ENCODE measurements at places on chromosomes 16 and 17.

DNA sequence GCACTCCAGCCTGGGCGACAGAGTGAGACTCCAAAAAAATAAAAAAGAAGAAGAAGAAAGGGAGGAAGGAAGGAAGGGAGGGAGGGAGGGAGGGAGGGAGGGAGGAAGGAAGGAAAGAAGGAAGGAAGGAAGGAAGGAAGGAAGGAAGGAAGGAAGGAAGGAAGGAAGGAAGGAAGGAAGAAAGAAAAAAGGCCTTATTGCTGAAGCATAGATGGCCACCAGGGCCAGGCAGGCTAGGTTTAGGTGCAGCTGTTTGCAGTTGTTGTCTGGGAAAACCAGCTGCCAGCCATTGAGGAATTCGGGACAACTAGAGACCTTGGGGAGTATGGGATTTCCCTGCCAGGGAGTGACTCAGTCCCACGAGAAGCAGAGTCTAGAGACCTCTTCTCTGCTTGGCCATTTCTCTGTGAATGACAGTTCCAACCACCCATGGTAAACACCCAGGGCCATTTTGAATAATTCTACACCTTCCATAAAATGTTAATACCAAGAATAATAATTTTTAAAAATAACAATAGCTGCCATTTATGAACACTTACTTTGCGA, 31.0 kb downstream of the SCNN1B start:
- DNase-seq = no peak

GRCh38 chr17:67576471-67577115, 141.1 kb upstream of the NOL11 start:
- DNase-seq = no peak

DNA sequence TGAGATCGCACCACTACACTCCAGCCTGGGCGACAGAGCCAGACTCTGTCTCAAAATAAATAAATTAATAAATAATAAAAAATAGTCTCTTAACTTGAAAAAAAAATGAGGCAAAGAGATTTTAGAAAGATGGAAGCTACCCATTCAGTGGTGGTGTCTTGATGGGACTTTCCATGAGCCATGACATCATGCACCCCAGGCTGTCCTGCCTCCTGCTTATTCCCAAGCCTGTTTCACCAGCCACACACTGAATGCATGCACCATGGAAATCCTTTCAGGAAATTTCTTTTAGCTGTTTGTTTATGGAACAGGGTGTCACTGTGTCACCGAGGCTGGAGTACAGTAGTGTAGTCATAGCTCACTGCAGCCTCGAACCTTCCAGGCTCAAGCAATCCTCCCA, 8.9 kb upstream of the DLX3 start:
- no peak for DNase-seq

DNA sequence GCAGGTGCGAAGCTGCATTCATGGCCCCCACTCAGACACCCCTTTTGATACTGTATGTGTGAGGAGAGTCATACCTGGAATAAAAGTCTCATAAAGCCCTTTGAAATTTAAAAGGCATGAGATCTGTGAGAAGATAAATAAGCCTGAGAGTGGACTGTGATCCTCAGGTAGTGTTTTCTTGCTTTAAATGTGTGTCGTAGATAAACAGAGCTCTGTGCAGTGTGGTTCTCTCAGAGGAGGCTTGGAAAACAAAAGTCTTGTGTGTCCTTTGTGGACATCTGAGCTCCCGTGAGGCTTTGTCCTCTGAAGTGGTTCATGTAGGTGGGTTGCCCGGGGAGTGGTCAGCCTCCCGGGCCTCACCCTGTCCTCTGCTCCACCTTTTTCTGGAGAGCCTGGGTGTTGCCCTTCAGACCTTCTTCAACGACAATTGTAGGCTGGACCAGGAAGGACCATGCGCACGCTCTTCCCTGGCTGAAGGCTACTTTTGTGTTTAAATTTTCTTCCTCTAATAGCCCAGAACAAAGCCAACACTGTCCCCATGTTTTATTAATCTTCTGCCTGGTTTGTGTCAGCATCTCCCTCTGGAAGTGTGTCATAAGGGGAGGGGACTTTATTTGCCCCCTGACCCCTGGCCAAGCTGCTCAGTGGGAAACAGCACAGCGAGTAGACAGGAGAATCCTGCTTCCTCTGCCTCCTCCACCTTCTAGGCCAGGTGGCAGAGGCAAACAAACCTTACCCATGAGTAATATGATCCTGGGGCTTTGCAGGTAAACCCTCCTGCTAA, 151.2 kb downstream of the MSI2 start:
- DNase-seq = no peak

DNA sequence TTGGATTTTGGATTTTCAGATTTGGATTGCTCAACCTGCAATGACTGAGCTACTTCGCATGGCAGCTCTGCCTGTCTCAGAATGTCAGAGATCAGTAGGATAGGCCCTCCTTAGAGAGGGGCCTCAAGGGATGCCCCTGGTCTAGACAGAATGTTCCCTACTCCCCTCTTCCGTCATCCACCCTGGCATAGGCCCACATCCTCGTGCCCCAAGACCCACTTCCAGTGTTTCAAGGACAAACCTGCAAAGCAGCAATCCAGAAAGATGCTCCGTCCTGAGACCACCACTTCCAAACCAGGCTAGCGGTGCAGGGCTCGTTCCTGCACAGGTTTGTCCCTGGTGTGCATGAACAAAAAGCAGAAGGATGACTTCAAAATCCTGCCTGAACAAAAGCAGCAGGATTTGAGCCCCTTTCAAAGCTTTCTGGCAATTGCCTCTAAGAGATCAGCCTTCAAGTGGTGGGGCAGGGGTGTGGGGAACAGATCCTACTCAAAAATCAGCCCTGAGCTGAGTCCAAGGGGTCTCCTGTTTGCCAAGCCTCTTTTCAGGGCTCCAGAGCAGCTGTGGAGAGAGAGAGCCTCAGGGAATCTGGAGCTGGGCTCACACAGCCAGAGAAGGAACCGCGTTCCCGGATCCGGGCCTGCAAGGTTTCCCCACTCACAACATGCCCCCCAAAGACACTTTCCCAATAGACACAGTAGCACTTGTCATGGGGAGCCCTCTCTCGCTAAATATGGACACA, 121.1 kb downstream of the SOCS1 start:
- DNase-seq = no peak

GRCh38 chr16:17657045-17657444, 186.3 kb upstream of the XYLT1 start:
- DNase-seq = no peak

DNA sequence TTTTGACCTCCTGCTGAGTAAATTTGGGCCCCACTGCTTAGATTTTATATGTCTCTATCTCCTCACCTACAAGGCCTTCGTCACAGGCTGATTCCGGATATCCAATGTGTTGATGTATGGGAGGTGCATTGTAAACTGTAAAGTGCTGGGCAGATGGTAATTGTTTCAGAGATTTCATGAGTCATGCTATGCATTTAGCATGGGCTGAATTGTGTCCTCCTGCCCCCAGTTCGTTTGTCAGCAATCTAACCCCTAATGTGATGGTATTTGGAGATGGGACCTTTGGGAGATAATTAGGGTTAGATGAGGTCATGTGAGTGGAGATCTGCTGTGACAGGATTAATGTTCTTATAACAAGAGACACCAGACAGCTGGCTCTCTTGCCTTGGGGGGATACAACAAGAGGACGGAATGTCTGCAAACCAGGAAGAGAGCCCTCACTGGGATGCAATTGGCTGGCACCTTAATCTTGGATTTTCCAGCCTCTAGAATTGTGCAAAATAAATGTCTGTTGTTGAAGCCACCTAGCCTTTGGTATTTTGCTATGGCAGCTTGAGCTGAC, 101.8 kb upstream of the NLRP1 start:
- DNase-seq = no peak

DNA sequence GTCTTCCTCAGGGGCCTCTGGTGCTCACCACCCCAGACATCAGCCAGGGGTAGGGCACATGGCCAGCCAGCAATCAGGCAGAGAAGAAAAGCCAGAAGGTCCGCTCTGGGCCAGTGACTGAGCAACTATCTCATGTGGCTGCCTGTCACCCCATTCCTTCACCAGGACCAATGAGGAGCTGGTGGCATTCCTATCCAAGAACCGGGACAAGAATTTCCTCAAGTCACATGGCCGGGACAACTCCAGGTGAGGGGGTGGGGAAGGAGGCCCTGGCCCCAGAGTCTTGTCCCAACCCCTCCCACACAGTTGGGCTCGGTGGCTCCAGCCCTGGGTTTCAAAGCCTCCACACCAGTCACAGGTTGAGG, 9.4 kb downstream of the XYLT2 start:
- peak; percentile 27 for DNase-seq

DNA sequence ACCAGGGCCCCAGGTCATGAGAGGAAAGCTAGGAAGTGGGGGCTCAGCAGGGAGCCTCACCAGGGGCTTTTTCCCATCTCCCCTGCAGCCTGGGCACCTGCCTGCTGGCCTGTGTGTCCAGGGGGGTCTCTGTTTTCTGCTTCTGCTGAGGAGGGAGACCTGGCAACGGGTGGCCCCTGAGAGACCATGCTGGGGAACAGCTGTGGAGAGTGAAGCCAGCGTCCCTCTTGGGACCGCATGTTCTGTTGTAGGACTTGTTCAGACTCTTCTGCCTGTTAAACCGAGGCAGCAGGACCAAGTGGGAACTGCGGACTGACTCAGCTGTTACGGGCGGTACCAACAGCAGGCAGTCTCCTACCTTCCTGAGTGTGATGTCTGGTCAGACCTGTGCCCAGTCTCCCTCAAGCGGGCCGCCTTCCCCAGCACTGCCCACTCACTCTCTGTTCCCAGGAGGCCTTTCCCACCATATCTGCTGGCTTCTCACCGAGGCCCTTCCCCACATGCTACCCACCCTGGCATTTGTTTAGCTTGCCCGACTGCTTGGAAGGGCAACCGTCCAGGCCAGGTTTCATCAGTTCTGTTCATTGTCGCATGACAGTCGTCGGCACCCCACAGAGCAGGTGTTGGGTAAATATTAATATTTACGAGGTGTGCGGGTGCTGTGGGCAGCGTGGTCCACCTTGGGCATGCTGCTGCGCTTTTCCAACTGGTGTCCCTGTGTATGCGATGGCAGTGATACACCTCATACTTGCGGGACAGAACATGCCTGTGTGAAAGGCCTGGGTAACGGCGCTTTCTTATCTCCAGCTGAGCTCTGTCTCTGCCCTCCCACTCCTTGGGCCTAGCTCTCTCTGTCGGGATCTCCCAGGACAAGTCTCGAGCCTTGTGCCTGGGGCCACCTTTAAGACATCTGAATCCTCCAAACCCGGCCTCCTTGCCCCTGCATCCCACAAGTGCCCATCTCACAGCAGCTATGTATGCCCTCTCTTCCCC, 69.4 kb downstream of the MPRIP start:
- no peak for DNase-seq

DNA sequence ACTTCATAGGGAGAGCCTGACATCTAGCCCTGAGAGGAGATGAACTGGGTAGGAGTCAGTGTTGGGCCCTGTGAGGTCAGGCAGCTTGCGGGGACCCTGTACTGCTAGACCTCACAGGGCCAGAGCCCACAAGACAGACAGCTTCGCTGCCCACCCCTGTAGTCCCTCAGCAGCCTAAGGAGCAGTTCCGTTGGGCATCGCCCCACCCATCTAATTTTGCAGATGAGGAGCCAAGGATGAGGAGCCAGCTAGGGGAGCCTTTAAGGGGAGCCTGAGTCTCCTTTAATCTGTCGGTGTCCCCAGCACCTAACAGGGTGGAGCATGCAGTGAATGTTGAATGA, 755 bp upstream of the TUFM start:
- peak; percentile 54 for DNase-seq

DNA sequence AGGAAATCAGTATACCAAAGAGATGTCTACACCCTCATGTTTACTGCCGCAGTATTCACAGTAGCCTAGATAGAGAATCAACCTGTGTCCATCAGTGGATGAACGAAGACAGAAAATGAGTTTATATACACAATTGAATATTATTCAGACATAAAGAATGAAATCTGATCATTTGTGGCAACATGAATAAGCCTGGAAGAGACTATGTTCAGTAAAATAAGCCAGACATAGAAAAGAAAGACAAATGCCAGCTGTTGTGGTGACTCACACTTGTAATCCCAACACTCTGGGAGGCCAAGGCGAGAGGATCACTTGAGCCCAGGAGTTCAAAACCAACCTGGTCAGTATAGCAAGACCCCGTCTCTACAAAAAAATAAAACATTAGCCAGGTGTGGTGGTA, 16.1 kb downstream of the NUDT16L1 start:
- DNase-seq = no peak

DNA sequence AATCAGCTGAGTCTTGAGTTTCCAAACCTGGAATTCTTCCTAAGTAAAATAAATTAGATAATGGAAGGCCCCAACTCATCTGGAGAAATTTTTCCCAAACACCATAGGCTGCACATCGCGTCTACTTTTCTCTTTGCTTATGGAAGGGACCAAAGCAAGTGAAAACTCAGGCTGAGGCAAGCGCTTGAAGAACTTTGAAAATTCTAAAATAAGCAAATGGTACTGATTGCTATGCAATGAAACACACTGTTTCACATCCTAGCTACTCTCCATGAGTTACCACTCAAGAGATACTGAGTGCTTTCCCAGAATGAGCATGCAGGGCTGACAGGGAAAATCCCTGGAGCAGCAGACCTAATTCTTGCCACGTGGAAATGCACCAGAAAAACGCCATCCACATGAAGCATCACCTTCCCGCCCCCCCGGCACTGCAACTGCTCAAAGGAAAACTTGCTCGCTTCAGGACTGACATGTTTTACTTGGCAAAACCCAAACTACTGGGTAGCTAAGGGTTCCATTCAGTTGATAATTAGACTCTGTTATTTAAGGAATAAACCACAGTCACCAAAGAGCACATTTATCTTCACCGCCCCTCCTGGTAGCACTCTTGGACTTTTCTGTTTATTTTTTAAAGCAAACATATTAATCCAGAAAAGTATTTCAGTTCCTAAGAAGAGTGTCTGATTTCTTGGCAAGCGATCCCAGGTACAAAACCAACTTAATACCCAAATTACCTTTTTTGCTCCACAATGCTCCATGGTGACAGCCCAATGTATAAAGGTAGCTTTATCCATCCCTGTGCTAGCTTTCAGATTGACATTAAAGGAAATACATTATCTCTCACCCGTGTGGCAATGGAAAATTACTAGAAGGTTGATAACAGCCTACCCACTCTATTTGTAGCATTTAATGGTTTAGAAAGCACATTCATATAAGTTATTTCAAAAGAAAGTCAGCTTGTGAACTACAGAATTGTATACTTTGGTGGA, 62.5 kb downstream of the WDR59 start:
- no peak for DNase-seq

All from activated T-cell treated with anti-CD3 and anti-CD28 coated beads, Interleukin-2, amount 50 U/mL, for 24 hours (primary cell).